ENCODE measurements at places on chromosomes 4 and X.

DNA sequence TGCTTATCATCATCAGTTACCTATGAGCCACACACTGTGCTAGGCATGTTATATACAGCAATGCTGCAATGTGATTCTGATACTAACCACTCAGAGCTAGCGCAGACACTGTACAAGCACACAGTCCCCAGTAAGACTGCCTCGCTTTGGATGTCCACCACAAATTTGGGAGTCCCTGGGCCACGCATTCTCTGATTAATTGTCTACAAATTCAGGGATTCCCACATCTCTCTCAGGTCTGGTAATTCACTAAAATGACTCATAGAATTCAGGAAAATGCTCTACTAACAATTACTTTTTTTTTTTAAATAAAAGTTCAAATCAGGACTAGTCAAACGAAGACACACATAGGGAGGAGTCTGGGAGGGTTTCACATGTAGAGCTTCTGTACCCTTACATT lies 652.1 kb upstream of the AADAT start:
- DNase-seq: no peak

DNA sequence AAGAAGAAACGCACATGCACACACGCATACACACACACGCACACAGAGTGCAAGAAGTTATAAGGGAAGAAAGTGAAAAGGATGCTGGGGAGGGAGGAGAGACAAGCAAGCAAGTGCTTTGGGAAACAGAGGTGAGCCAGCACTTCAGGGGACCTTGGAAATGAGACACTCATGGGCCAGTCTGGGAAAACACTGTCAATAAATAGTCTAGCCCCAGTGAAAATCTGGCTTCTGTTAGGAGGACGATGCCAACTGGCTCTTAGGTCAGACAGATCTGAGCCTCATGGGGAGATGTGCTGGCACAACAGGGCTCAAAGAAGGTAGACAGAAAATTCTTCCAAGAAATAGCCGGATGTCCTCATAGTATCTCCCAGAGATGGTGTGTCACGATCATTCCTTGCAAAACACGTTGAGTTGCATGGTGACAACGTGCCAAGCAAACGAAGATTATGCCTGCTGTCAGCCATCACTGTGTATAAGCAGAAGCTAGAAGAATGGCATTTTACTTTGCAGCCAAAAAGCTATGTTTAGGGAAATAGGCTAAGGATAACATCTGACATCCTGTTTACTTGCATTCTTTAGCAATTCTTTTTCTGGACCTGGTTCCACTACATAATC lies 557 bp upstream of the ARHGEF6 start:
- DNase-seq: no peak

DNA sequence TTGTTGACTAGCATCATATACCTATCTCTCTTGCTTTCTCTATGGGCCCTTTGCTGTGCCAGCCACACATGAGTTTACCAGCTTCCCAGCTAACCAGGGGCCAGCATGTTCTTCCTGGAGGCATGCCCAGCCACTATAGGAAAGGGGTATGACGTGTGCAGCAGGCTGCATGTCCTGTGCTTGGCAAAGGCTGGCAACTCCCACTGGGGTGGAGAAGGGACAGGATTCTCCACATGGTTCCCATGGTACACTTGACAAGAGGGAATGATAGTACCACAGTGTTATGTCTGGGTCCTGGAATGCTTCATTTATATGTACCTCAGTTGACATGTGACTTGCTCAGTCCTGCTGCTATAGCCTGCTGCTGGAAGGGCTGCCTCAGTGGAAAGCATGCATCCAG lies 78.8 kb downstream of the TMEM164 start:
- no peak for DNase-seq

GRCh38 chr4:187547316-187547715 lies 448.3 kb upstream of the ZFP42 start:
- no peak for DNase-seq

- DNase-seq: no peak
Measured at GRCh38 chrX:7841084-7841805, 1.7 kb upstream of the VCX start.

DNA sequence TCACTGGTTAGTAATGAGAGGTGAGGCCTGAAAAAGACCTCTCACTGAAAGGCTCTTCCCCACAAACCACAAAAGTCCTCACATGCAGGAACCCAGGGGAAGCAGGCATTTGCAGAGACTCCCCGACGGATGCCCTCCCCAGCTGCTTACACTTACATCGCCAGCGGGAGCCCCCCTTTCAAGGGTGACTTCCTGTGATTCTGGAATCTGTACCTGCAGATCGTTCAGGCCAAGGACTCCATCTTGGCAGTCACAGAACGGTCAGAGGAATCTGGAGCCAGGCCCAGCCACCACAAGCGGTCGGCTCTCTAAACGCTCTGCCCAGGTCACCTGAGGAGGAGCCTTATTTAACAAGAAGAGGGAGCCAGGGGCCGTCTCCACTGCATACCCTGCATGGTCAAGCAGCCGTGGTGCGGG lies 71.3 kb upstream of the STS start:
- DNase-seq: no peak

DNA sequence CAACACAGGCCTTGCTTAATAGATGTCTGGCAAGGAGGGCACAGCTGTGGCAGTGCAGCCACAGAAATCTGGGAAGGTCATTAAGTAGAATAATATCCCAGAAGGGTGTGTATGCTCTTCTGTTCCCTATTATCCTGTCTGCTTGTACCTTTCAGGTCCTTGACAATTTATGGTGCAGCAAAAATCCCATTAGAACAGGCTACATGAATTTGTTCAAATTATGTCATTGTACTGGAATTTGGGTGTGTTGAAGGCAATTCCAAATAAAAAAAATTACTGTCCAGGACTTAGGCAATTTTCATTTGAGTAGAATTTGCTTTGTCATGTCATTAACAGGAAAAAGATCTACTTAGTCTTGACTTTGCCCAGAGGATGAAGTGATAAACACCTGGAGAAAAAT lies 192.1 kb downstream of the IDS start:
- no peak for DNase-seq

DNA sequence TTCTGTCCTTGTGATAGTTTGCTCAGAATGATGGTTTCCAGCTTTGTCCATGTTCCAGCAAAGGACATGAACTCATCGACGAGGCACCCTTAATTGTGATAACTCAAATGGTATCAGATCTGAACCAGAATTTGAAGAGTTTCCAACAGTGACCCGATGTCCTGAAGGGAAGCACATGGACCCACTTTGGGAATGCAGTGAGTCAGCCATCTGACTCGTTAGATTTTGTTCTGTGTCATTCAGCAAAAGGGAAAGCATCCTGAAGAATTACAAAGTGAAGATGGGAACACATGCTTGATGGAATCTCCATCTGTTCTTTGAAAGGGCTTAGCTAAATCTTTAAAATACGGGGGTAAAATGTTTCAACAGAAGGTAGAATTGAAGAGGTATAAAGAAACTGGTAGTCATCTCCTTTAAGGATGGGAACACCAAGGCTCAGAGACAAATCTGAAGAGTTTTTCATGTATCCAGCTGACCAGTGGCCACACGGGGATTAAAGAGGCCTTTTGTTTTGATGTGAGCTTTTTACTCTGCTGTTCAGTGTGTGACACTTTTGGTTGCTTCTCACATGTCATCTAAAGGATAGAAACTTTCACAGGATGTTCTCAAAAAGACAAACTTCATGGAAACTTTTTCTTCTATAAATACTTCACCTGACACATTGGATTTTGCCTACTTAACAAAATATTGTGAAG lies 393.8 kb downstream of the INPP4B start:
- no peak for DNase-seq

- DNase-seq: no peak
Measured at GRCh38 chr4:168830777-168831512, 179.1 kb downstream of the CBR4 start.

- DNase-seq: no peak
Measured at GRCh38 chrX:69321006-69321655, 155.9 kb upstream of the PJA1 start.

- DNase-seq: no peak
Measured at GRCh38 chr4:6192245-6192644, 8.1 kb downstream of the JAKMIP1 start.

GRCh38 chrX:21657318-21658151 lies 595 bp downstream of the KLHL34 start:
- no peak for DNase-seq

GRCh38 chr4:55568905-55569504 lies 22.3 kb upstream of the CLOCK start:
- no peak for DNase-seq

DNA sequence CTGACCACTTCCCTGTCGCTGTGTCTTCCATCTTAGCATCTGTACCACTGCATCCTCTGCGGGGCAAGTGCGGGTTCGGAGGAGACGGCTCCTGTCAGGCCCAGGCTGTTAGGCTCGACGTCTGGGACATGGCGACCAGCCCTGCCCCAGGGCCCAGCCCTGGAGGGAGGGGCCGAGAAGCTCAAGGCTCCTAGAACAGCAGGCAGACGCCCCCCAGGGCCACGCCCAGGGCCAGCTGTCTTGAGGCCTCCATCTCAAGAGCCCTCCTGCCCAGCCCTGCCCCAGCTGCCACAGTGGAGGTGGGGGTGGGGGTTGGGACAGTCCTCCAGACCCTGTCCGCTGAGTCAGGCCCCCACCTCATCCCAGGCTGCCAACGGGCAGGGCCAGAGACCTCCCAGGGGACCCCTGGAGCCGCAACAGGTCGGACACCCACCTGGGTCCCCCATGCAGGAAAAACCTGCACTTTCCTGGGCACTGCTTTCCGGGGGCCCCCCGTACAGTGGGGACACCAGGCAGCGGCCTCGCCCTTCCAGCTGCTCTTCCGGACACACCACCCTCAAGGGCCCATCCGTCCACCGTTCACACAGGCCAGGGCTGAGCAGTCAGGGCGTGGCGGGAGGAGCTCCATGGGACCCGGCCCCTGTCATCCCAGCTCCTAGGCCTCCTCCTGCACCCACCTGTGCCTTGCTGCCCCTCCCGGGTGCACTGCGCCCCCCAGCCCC lies 83.1 kb downstream of the FAM53A start:
- no peak for DNase-seq

DNA sequence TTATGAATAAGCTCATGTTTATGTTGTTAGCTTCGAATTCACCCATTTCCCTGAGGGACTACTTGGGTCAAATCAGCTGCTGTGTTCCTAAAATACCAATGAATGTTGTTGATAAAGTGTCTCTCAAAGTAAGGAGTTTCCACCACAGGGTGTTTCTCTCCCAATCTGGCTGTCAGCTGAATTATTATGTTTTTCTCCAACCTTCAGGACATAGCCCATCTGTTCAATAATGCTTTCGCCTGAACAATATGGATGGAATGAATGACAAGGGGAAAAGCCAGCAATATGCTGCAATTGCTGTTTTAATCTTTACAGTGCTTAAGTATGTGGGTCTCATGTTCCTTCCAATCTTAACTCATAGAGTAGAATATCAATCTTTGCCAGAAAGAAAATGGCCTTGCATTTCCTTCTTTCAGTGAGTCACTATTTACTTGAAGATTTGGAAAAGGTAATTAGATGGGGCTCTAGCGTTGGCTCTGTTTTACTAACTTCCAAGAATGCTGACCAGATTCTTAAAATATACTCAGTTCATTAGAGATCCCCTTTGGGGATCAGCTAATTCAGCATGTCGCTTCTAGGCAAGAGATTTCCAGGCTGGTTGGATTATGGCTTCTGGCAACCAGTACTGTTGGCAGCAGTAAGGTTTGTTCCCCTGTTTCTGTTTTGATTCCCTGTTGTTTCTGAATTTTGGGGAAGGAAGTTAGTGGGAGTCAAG lies 410.5 kb downstream of the PPP3CA start:
- DNase-seq: no peak

DNA sequence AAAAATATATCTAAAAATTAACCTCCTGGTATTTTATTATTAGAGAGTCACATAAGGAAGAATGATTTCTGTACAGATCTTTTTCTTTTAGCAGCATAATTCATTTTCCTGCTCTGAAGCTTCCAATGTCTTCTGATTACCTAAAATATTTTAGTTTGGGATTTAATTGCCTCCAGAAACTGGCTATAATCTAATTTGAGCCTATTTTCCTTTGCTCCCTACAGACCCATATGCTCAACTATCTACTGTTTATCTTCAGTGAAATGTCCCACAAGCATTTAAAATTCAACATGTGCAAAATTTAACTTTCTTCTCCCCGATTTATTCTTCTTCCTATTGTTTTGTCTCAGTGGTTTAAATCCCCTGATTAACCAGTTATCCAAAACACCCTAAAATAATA lies 29.1 kb downstream of the NPY2R start:
- DNase-seq: no peak

DNA sequence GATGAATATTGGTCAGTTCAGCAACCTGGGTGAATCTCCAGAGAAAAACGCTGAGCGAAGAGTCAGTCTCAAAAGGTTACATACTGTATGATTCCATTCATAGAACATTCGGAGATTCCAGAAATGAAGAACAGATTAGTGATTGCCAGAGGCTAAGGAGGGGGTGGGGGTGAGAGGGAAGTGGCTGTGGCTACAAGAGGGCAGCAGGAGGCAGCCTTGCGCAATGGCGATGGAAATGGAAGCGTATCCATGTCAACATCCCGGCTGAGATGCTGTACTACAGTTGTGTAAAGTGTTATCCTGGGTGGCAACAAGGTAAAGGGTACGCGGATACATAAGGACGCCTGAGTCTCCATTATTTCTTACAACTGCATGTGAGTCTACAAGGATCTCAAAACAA lies 18.0 kb downstream of the LYAR start:
- DNase-seq: no peak

DNA sequence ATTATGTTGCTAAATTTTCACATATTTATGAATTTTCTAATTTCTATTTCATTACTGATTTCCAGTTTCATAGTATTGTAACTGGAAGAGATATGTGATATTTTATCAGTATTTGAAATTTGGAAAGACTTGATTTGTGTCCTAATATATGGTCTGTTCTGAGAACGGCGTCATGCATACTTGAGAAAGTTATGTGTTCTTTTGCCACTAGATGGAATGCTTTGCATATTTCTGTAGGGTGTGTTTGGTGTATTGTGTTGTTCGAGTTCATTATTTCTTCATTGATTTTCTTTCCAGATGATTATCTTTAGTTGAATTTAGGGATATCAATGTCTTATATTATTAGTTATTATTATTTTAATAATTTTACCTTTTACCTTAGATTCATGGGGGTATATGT lies 110.6 kb upstream of the ITM2A start:
- no peak for DNase-seq

- no peak for DNase-seq
Measured at GRCh38 chr4:8317474-8317873, 47.9 kb downstream of the HTRA3 start.

- no peak for DNase-seq
Measured at GRCh38 chr4:94913316-94913715, 155.6 kb downstream of the BMPR1B start.

DNA sequence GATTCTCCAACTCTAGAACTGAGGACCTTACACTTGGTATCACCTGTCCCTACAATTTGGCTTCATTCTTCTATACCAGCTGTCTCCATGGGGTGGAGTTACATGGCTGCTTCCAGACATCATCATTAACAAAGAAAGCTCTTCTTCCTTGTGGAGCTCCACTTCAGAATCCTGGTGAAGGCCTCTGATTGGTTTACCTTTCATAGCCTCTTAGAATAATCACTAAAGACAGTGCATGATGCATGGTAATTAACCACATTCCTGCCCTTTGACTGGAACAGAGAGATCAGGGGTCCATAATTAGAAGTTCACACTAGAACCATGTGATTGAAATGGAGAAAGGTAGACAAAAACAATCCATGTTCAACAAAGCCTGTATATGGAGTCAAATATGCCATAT lies 112.6 kb upstream of the ZNF827 start:
- DNase-seq: no peak

GRCh38 chrX:136711147-136711546 lies 63.2 kb downstream of the CD40LG start:
- no peak for DNase-seq
